ENCODE measurements at places on chromosomes 2 and 18. TPM values are rescaled to one million over a fixed set of nuclear protein-coding genes. Genes with fewer than 3 reads are reported as not detected.

DNA sequence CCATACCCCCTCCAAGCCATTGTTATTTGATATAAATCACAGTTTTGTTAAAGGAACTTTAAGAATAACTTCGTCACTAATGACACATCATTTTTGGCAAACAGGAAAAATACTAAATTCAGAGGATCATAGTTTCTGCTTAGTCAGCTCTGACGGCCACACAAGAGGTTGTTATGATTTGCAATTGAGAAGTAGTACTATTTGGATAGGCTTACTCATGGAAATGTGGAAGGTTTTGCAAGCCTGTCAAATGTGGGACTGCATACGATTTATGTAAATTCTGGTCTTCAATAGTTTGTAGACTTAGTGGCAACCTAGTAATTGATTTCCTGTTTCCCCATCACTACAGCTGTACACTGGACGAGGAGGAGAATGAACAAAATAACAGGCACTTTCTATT is 108.1 kb downstream of the ARHGEF33 start:
- no peaks in the 10 kb centered on the region for H3K4me1 ChIP-seq
- no peaks in the 10 kb centered on the region for H3K27me3 ChIP-seq

Gene TNS1
- total RNA-seq, result 2,296 TPM

DNA sequence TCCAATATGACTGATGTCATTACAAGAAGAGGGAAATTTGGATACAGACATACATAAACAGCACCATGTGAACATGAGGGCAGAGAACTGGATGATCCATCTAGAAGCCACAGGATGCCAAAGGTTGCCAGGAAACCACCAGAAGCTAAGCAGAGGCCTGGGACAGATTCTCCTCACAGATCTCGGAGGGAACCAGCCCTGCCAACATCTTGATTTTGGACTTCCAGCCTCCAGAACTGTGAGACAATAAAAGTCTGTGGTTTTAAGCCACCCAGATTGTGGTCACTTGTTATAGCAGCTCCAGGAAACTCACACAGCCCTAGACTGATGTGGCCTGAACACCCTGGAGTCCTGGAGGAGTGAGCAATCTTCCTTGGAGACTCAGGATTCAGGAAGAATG is 351.6 kb downstream of the EIPR1 start:
- no peaks in the 10 kb centered on the region for H3K36me3 ChIP-seq
- no peak overlapping the region for H3K27ac ChIP-seq
- no peaks in the 10 kb centered on the region for H3K27me3 ChIP-seq
- no peaks in the 10 kb centered on the region for H3K4me1 ChIP-seq
- H3K4me3 ChIP-seq, result no peak overlapping the region
- DNase-seq, result no peak

Gene HOXD3
- total RNA-seq, result 1.2 TPM

Gene GKN2
- total RNA-seq, result 9.7 TPM

Measured in thoracic aorta (tissue), 2 donors.